NCI-H2029 (cell line): ENCODE measurements at places on chromosomes 3 and 15.

DNA sequence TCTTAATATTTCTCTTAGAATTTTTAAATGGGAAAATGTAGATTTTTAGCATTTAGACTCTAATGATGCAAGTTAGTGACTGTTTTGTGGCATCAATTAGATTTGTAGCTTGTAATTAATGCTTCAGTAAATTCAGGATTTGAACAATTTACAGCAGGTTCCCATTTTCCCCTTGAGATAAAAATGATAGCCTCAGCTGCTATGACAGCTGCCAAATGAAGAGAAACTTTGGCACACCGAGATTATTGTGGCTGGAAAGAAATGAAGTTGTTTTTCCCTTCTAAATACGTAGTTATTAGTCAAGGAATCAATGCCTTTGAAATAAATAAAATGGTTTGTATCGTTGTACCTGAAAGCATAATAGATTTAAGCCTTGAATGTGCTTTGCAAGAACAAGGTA, 206.4 kb upstream of the P2RY1 start:
- no peak for DNase-seq

DNA sequence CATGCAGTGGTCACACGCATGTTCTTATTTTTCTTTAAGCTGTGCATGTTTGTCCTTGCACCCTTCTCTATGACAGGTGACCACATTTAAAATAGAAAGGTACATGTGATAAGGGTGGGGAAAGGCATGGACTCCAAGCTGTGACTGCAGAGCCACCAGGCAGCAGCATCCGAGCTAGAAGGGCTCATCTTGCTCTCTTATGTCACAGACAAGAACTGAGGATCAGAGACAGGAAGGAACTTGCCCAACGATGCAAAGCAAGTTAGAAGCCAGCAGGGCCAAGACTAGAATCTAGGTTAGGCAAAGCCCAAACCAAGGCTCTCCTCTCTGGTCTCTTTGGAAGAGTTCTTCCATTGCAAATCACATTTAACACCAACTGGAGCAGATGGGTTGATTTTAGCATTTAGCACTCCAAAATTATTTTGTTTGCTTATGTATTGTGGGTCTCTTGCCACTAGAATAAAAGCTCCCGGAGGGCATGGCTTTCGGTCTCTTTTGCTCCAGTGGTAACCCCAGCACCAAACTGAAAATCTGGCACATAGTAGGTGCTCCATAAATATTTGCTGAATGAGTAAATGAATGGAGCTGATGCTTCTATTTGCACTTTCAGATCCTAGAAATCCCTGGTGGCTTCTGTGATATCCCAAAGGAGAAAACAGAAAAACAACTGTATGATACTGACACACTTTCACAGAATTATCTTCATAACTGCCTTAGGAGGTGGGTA, 84.3 kb downstream of the IQSEC1 start:
- DNase-seq, result no peak

DNA sequence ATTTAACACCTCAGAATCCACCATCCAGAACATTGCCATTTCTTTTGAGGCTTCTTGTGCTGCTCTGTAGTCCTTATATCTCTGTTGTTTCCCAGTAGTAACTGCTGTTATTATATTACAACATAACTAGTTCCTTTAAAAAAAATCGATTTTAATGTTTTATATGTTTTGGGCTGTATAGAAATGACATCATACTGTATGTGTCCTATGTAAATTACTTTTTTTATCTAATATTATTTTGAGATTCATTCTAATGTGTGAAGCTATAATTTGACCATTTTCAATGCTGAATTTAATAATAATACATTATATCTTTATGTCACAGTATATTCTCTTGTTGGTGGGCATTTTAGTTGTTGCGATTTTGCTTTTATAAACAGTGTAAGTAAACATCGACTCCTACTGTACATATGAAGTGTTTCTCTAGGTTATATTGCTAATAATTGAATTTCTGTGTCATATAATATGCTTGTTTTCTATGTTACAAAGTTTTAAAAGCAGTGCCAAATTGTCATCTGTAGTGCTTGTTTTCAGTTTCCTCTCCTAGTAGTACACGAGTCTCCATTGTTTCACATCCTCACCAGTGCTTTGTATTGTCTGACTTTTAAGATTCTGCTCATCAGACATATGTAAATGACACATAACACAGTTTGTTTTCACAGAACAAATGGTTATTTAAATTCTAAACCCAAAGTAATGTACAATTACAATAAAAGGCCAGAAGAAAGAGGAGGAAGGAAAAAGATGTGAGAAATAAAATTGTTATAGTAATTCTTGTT, 172.0 kb upstream of the LRRFIP2 start:
- no peak for DNase-seq

- DNase-seq, result no peak
Observed at GRCh38 chr15:66232267-66232625, 21.3 kb downstream of the MEGF11 start.

DNA sequence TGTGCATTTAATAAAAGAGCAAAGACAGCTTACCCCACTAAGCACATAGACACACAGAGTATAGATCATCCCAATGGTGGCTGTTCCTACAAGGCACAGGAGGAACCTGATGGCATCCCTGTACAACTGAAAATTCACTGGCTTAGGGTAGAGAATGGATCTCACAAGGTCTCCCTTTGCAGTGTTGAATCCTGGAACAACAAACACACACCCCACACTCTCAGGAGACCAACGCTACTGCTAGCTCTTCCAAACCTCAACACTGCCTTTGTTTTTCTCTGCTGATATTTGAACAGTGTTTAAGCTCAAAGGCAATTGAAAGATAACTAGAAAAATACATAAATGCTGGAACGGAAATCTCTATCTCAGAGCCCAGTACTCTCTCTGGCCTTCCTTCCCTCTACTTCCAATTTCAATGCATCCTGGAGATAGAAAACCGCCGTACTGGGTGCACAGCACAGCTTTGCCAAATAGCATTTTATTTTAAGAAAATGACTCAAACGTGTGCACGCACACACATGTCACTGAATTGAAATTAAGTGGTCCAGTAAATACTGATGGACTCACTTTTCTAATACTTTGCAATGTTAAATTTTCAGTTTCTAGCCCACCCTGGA, 87.5 kb upstream of the ATP13A5 start:
- DNase-seq, result no peak

DNA sequence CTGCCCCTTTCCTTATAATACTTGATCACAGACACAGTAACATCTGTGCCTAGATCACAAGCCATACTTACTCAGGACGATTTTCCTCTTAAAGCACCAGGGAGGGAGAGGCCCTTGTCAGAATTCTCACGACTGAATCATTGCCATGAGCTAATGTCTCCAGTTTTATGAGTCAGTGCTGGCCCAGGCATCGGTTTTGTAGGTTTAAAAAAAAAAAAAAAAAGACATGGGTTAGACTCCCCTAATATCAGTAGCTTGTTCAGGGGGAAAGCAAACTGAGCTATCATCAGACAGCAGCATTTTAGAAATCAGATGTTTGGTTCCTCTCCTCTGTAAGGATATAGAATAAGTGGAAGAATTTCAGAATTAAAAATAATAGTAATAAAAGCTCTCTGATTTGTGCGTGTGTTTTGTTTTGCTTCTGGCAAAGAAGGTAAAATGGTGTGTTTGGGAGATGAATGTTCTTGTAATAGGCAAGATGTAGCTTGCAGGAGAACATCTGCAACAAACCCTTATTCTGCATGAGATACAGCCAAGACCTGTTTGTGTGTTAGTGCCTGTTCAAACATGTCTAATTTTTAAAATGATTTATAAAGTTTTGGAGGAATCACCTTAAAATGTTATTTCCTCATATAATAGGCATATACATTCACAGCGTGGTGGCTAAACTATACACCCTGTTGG, 193.6 kb downstream of the TP63 start:
- DNase-seq, result no peak

- no peak for DNase-seq
Observed at GRCh38 chr15:91678003-91678402, 175.5 kb upstream of the SLCO3A1 start.

GRCh38 chr3:38649500-38650247, at the start of gene SCN5A:
TSS of gene SCN5A (minus strand) at chr3:38649687. CDS start at chr3:38633307, 16,380 bp downstream.
- peak; percentile 2 for DNase-seq

DNA sequence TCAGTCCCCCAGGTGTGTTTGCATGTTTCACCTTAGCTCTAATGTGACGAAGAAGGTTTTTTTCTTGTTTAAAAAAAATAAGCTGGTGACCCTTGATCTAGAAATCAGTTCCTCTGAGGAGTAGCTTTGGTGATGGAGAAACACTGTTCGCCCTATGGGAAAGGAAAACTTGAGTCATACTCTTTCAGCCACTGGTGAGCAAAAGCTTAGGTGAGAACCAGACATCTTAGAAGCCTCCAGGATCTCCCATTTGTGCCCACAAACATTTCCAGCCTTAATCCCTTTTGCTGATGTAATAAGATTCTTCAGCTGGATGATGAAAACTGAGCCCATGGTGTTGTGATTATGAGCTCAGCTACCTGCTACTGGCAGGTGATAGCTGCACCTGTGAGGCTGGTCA, 37.8 kb downstream of the SLC27A2 start:
- DNase-seq, result peak; percentile 6

GRCh38 chr15:58604455-58604923, 145.0 kb downstream of the ADAM10 start:
- no peak for DNase-seq

GRCh38 chr3:39383881-39384664, 903 bp downstream of the SLC25A38 start:
- DNase-seq, result no peak

DNA sequence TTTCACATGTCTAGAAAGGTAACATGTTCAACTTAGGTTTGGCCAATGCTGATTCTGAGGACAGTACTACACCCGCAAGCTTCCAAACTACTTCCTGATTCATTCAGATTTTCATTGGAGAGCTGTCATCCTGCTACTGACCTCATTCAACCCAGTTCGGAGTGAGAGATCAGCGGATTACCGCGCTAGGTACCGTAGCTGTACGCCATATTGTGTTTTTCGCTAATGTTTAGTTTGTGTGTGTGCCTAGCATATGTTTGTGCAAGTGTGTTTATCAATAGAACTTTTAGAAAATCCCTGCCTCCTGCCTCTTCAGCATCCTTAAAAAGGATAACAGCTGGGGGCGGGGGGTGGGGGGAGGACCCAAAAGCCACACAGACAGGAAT, 1.1 kb downstream of the ZBTB20 start:
- peak; percentile 82 for DNase-seq

- no peak for DNase-seq
Observed at GRCh38 chr3:67291287-67292252, 293.5 kb downstream of the KBTBD8 start.

GRCh38 chr3:111681661-111682426, 86.7 kb upstream of the ZBED2 start:
- DNase-seq, result no peak

DNA sequence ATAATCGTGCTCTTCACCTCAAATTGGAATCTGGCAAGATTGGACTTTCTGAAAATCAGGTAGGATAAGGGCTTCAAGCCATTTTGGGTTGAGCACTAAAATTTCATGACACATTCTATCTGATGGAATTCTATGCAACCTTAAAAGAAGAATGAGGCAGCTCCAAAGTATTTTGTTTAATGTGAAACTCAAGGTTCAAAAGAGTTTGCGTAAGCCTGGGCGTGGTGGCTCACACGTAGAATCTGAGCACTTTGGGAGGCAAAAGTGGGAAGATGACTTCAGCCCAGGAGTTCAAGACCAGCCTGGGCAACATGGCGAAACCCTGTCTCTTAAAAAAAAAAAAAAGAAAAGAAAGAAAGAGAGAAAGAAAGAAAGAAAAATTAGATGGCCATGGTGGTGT, 3.6 kb upstream of the PLA1A start:
- DNase-seq, result no peak
